ENCODE measurements at places on chromosomes 7 and 10.

DNA sequence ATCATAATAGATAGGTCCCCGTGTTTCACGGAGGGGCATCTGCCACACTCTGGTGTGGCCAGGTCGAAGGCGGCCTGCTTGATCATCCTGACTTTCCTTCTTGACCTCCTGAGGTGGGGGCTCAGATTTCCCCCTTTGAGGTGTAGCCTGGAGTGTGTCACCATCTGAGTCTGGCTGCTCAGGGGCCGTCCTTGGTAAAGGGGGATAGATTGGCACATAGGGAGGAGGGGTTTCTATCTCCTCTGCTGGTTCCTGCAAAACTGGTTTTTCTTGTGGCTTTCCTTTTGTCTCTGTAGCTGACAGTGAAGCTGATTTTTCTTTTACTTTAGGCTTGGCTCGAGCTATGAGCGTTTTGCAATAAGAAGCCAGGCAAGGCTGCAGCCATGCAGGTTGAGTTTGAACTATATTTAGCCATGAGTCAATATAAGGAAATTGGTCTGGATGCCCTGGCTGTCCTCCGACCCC lies 7.1 kb upstream of the ZNF117 start:
- no peak for DNase-seq

DNA sequence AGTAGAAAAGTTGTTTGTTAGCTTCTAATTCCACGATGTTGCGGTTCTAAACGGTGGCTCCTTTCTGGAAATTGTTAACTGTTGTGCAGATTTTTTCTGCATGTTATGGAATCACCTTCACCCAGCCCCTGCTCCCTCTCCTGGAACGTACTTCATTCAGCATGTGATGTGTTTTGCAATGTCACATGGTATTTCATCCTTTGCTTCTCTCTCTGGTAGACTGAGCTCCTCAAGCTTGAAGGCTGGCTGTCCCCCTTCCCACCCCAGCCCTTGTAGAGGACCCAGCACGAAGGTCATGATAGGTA lies 4.4 kb downstream of the PPP2R2D start:
- DNase-seq = no peak

DNA sequence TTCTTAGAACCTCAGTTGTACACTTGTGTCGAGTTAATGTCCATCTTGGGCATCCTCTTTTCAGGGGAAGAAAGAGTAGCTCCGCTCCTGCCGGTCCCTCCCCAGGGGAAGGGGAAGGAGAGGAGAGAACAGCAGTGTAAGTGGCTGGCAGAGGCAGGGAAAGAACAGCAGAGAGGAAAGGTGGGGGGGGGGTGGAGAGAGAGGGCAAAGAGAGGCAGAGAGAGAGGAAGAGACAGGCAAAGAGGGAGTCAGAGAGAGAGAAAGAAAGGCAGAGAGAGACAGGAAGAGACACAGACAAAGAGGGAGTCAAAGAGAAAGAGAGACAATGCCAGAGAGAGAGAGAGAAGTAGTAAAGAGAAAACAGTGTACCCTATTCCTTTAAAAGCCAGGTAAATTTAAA lies 53.9 kb downstream of the MRPS24 start:
- no peak for DNase-seq

- DNase-seq = no peak
These were observed 328.5 kb upstream of the AUTS2 start for GRCh38 chr7:69269806-69270205.

DNA sequence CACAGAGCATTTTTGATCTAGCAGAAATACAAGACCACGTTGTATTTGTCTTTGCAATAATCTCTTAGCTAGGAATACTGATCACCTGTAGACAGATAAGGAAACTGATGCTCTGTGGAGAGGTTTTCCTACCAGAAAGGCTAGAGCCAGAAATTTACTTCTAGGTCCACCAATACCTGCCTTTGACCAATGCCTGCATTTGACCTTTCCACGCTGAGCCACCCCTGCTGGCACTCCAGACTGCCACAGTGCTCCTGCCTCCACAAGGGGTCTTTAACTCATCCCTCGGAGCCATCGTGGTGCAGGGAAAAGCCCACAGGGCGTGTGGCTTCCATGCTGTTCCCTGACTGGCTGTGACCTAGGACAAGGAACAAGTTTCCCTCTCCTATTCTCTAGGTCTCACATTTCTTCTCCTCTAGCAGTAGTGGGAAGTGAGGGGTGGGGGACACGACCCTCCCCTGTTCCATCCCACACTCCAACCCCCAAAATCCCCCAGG lies 1.5 kb upstream of the ELN start:
- no peak for DNase-seq

DNA sequence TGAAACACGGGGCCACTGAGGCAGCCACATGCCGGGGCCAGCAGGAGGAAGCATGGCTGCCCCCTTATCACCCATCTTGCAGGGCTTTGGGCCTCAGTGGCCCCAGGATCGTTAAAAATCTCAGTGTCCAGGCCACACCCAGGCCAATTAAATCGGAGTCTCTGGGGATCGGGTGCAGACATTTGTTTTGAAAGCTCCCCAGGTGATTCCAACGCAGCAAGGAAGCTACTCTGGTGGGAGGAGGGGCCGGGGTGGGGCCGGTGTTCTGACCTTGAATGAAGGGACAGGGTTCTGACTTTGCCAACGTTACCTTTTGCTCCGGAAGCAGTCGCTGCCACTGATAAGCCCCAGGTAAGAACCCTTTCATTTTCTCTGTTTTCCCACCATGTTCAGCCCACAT lies 412.3 kb upstream of the FOXK1 start:
- no peak for DNase-seq

DNA sequence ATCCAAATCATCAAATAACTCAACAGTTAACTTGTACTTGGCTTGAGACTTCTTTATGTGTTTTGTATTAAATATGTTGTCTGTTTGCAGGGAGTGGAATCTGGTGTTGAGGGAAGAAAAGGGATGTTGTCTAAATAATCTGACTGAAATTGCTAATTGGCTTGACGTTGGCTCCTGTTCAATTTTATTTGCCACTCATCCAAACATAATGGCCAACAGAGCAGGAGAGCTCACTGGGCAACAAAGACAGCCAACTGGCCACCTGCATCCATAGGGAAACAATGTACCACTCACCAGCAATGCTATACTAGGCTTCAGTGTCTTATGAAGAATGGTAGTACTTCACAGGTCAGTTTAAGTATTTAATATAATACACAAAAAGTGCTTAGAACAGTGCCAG lies 80.5 kb downstream of the FAM13C start:
- no peak for DNase-seq

DNA sequence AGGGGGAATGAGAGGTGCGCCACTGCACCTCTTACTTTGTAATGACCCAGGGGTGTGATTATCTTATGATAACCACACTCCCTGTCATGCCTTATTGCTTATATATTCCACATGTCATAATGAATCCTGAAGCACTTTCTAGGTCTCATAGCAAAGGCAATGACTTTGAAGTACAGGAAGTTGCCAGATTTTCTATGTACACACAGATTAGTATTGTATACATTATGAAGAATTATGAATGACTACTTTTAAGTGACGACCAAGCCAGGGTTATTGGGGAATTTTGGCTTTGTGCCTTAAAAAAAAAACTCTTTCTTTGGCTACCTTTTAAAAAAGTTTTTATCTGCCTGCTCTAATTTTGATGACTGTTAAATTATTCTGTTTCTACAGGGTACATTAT lies 269.6 kb downstream of the MDFIC start:
- no peak for DNase-seq

GRCh38 chr10:23742368-23742767 lies 303.5 kb downstream of the OTUD1 start:
- DNase-seq = no peak

GRCh38 chr10:4076983-4077382 lies 292.0 kb upstream of the KLF6 start:
- DNase-seq = no peak

GRCh38 chr10:31112961-31113360 lies 81.3 kb upstream of the ZNF438 start:
- no peak for DNase-seq

- DNase-seq = no peak
These were observed 81.4 kb upstream of the EEPD1 start for GRCh38 chr7:36071605-36072004.

DNA sequence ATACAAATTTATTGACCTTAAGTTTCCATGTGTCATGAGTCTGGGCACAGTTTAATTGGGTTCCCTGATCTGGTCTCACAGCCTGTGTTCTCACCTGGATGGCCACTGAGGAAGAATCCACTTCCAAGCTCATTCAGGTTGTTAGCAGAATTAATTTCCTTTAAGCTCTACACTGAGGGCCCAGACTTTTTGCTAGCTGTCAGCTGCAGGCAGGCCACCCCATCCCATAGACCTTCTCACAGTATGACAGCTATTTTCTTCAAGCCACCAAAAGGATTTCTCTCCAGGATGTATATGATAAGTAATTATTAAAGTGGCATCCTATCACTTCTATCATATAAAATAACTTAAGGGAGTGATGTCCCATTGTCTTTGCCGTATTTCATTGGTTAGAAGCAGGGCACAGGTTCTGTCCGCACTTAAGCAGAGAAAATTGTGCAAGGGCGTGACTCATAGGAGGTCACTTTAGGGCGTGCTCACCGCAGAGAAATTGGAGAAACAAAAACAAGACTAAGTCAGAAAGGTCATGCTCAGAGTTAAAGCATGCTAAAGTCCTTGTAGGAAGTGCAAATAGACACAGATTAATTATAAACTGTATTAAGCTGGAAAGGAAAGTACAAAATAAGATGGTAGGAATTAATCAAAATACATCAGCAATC lies 109.9 kb downstream of the AHR start:
- DNase-seq = no peak

DNA sequence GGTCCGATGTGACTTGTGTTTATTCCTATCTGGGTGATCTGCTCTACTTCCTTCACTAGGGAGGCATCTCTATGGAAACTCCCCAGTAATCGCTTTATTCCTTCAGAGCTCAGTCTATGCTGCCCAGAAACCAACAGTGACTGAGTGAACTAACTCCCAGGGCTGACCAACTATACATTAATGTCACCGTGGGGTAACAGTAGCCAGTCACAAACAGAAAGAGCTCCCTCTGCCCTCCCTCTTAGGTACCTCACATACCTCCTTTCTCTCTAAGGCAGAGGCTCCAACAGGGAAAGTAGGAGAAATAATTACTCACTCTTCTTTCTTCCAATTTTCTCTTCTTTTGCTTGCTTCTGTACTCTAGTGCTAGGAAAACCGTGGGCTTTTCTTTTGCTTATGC lies 855.0 kb downstream of the REEP3 start:
- DNase-seq = no peak

GRCh38 chr10:480928-481552 lies 208.4 kb downstream of the DIP2C start:
- no peak for DNase-seq

DNA sequence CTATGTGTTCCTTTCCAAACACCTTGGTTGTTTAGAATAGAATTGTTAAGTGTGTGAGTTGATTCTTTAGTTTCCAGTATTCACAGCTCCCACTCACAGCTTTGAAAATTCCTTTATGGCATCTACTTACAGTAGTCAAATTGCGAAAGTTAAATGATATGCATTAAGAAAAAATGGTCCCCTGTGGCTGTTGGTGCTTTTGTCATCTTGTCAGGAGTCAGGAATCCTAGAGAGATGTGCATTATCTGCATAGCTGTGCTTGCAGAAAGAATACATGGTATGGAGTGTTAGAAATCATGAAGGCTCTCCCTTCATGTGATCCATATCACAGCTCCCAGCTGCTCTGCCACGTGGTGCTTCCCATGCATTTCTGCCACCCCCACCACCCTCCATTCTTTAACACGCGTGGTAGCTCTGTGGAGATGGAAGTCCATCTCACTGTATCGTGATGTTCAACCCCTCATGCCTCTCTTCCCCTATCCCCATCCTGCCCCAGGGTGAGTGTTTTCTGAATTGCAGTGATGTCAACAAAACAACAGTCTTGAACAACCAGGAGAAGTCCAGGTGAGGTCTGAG lies 29.2 kb upstream of the CTTNBP2 start:
- no peak for DNase-seq

GRCh38 chr7:6251653-6252052 lies 20.8 kb downstream of the CYTH3 start:
- no peak for DNase-seq

DNA sequence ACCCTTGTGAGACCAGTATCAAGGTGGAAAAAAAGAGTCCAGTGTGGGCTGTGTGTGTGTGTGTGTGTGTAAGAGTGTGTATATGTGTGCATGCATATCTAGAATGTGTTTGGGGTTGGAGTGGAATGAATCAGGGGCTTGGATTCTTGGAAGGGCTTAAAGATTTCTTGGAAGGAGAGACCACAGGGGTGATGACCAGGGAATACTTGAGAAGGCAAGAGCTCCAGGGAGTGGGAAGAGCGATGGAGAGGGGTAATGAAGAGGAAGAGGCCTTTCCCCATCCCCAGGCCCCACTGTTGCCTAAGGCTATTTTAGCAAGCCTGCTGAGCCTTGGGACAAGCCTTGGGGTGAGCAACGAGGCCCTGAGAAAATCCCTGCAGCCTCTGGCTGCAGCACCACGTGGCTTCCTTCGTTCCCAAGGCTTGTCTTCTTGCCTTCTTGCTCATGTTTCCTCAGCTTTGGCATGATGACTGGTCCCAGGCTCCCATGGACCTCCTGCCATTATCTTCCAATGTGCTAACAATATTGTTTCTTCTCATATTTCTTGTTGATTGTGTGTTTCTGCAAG lies 663.4 kb downstream of the INHBA start:
- DNase-seq = no peak

DNA sequence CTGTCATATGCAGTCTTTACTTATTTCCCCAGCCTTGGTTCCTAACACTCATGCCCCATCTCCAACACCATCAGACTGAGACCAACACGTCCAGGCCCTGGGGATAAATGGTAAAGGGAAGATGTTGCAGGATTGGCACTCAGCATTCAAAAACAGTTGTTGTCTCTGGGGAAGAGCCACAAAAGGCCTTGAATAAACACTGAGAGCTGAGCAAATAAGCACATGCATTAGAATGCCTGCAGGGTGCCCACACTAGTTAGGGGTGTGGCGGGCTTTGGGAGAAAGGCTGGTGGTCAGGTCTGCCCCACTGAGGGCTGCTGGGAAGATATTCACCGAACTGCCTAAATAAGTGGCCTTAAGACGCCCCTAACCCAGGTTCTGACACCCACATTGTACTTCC lies 391.0 kb downstream of the GFRA1 start:
- DNase-seq = no peak

GRCh38 chr10:118832241-118832651 lies 77.5 kb upstream of the CACUL1 start:
- no peak for DNase-seq

DNA sequence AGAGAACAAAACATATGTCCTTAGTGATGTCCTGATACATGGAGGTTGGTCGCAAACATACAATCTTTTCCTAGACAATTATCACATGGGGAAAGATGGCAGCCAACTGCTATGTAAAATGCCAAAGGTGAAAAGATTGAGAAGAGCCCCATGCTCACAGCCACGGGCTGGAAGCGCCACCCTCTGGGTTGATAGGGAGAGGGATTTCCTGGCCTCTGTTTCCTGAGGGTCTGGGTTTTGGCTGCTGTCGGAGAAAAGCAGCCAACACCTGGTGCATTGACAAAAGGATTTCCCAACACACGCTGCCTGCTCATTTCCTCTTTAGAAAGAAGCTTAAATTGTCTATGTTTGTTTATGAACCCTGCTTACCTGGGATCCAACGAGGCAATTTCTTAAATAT lies 43.8 kb downstream of the ITIH5 start:
- DNase-seq = no peak

- no peak for DNase-seq
These were observed 376.9 kb downstream of the LRRTM3 start for GRCh38 chr10:67302701-67303100.

GRCh38 chr10:124879136-124879535 lies 62.8 kb upstream of the ZRANB1 start:
- DNase-seq = no peak

GRCh38 chr7:22909917-22910316 lies 87.3 kb upstream of the TOMM7 start:
- no peak for DNase-seq

GRCh38 chr7:41813286-41813685 lies 110.4 kb upstream of the INHBA start:
- no peak for DNase-seq

Measured in T-helper 2 cell (primary cell).